ENCODE measurements at places on chromosomes 3 and 15.
A peak's percentile ranks its signal among the peaks of the same experiment; 100 is the strongest.

DNA sequence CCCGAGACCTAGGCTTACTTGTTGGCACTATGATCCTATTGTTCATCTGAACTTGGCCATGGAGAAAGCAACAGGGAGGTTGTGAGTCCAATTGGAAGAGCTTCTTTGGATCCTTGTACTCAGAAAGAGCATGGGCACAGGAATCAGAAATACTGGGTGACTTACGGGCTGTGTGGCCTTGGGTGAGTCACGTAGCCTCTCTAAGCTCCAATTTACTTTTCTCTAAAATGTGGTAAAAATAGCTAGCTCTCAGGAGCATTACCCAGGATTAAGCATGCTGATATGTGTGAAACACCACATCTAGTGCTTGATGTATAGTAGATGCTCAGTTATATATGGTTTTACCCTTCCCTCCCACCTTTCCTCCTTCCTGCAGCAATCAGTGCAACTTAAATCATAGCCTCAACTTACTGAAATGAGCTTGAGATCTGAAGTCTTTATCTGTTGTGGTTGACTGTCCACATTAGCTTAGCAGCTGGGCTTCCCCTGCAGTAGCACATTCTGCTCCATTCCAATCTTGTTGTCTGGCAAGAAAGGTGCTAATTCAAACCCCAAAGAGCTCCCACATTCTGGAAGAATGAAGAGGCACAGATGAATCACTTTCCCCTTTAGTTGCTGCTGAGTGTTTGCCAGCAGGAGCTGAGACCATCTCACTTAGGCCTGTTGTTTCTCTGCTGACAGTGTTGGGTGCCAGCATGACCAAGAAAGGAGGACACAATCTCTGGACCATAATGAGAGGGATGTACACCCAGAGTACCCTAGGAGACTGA lies 299.1 kb upstream of the TRIM42 start:
- no peak for DNase-seq

DNA sequence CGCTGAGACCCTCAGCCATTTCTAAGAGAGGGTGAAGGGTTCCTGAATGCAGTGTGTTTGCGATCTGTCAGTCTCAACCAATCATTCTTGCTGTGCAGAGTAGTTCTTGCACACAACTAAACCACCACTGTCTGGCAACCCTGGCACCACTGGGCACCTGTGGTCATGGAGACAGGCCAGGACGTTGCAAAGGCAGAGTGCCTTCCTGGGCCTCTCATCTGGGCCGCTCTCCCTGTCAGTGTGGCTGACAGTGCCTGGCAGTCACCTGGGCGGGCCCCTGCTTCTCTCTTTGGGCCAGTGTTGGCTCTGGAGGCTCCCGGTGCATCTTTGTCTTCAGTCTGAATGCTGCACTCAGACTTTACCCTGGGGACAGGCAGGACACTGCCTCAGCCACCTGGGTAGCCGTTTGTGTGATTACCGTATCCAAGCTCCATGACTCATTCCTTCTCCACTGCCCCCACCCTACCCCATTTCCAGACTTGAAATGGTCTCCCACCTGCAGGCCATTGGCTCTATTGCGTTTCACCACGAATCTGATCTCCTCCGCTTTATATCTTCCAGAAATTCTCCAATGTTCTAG lies 104.6 kb upstream of the KLF13 start:
- DNase-seq, result no peak

DNA sequence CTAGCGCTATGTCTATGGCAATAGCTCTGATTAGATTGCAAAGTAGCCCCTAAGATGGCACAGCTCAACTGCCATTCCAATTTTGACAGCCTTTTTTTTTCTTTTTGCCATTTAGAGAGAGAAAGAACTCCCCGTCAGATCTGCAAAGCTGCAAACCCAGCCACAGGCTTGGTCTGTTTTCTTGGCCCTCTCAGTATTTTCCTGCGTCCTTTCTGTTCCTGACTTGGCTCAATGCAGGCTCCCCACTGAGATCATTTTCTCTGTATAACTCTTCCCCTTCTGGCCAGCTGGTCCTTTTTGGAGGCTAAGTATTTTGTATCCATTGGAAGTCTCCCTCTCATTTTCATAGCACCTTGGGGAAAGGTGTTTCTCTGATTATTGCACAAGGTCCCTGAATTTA lies 386.7 kb downstream of the UNC13C start:
- no peak for DNase-seq

- no peak for DNase-seq
Observed at GRCh38 chr15:38217788-38218609, 34.6 kb upstream of the SPRED1 start.

DNA sequence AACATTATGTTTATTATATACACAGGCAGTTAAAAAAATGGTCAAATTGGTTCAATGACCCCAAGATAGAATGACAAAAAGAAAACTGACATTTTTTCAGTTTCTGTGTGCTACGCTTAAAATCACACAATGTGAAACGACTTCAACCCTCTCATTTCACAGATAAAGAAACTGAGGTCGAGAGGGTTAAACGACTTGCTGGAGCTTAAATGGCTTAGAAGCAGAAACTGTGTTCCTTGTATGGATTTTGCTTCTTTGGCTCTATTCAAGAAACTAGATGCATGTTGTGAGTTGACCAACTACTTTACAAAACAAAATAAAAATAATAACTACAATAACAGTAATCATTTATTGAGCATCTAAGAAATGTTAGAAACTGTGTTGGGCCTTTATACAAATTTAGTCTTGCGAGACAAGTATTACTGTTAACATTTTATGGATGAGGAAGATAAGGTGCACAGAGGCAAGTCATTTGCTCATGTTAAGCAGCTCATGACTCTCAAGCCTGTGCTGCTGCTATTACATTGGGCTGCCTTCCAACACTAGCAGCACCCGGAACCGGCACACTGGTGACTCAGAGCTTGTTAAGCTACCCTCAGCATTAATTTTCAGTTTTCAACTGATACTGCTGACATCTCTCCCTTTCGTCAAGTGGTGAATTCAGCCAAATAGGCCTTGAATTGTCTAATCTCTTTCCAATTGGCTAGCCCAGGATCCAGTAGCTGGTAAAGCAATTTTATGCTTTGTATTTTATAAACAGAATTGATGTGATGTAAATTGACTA lies 487.6 kb downstream of the NAALADL2 start:
- DNase-seq, result no peak

GRCh38 chr15:25134546-25134945 lies 179.8 kb downstream of the SNRPN start:
- no peak for DNase-seq

DNA sequence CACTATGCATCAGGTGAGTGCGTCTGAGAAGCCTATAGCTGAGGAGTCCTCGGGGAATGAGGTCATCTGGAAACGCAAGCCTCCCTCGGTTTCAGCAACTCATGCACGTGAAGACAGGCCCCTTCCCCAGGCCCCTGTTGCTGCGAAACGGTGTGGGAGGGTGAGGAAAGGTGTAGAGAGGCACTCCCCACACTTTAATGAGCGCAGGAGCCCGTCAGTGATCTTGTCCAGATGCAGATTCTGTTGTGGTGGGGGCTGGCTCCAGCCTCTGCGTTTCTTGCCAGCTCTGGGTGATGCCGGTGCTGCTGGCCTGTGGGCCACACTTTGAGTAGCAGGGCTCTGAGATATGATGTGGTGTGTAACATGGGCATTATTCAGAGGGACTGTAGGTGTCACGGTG lies 38.6 kb upstream of the LACTB start:
- no peak for DNase-seq

GRCh38 chr3:156643729-156644389 lies 30.5 kb upstream of the TIPARP start:
- no peak for DNase-seq

DNA sequence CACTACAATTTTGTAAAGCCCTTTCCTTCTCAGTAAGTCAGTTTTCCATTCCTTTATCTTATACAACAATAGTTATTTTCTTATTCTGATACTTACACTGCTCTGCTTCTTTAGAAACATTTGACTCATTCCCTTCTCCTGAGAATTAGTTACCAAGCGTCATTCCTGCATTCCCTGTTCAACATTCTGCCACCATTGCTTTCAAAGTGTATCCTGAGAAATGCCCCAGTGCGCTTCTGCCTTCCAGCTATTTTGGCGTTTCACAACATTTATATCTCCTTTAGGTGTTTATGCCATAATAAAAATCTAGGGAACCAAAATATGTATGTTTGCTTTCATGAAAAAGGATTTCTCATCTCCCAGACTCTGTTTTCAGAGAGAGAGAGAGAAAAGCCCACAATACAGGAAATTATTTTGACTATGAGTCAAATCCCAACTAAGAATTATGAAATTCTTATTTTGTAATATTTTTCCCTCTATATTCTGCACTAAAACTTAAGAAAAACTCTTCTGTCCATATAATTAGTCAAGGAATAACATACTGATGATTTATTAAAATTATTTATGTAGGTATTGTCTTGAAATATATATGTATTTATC lies 118.2 kb upstream of the RAP2B start:
- no peak for DNase-seq

- DNase-seq, result no peak
Observed at GRCh38 chr15:79166311-79166955, 75.9 kb upstream of the RASGRF1 start.

- no peak for DNase-seq
Observed at GRCh38 chr15:80455668-80456442, 51.7 kb downstream of the ARNT2 start.

- no peak for DNase-seq
Observed at GRCh38 chr15:69128667-69129311, 31.6 kb upstream of the GLCE start.

GRCh38 chr3:170869645-170870593 lies at the start of gene RPL22L1:
TSS of gene RPL22L1 (minus strand) at chr3:170870195. CDS start at chr3:170870167, 28 bp downstream.
- DNase-seq, result peak; percentile 84

DNA sequence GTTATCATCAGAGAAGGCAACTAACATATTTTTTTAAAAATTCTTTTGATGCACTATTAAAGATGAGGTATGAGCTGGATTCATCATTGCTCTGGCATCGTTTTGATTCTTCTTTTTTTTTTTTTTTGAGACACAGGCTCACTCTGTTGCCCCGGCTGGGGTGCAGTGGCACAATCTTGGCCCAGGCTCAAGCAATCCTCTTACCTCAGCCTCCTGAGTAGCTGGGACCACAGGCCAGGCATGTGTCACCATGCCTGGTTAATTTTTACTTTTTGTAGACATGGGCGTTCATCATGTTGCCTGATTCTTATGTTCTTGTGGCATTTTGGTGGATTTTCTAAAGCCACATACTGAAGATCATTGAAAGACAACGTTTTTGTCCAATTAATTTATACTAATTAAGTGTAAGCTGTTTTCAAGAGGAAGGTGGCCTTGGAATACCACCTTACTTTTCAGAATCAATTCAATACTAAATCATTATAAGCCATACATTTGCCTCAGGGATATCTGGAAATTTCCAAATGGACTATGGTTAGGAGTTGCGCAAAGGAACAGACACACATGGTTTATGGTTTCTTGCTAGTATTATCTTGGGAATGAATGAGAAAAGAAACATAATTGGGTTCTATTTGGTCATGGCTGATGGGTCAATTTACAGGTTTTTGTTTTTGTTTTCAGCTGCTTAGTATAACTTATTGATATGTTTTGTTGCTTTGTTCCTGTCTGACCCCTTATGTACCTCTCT lies 22.8 kb downstream of the SLC28A2 start:
- DNase-seq, result no peak

- DNase-seq, result no peak
Observed at GRCh38 chr3:139204728-139205127, 139.1 kb upstream of the MRPS22 start.

GRCh38 chr3:76664816-76665215 lies 375.1 kb upstream of the ROBO2 start:
- DNase-seq, result no peak

DNA sequence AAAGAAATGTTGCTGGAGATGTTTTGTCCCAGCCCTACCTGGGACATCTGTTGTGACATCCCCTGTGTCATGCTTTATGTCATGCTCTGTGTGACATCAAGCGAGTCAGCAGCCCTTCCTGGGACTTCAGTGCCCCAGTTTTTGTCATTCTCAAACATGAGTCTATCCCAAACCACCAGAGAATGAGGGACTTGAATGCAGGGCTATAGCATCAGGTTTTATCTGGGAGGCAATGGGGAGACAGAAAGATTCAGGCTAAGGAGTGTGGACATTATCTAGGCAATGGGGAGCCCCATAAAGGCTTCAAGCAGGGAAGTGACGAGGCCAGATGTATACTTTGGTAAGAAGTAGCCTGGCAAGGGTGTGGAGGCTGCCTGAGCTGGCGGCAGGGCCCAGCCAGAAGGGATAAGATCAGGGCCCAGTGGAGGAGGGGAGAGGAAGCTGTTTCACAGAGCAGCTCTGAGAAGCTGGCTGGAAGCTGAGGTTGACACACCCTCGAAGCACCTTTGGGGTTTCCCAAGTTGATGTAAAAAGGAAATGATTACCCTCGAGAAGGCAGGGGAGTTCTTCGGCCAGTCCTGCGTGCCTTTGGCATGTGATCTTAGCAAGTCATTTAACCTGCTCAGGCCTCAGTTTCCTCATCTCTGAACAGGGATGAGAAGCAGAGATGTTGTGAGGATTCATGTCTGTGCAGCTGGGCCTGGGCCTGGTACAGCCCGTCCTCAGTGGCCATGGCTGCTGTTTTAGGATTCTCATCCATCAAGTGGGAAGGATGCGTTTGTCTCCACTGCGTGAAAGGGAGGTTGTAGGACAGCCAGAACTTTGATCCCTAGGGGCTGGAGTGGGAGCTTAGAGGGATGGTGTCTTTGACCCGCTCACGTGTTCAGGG lies 34.3 kb downstream of the IRAK2 start:
- no peak for DNase-seq

DNA sequence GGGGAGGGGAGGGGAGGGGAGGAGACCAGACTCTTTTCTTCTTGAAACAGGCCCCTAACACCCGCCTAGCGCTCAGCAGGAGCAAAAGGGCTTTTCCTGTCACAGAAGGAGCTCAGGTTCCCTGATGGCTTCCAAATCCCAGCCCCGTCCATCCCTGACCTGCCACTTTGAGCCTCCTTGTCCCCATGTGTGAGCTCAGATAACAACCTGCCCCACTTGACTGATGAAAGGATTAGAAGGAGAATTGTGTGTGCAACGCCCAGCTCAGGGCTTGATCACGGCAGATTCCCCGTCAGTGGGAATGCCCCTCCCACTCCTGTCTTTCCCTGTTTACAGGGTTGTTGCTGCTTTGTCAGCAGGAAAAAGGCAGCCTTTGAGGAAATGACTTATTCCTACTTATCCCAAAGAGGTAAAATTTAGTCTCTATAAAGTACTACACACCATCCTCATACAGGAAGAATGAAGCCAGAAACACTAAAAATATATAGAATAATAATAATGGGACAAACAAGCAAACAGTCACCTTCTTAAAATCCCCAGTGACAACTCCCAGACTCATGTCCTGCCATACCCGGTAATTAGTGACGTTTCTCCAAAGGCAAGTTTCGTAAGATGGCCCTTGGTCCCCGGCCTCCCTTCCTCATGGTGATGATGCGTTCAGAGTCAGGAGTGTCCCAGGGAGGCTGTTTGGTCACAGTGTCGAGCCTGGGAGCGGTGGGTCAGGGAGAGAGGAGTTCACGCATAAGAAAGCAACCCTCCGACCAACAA lies 6.1 kb upstream of the LRRC15 start:
- DNase-seq, result no peak

All from activated naive CD8-positive, alpha-beta T cell treated with anti-CD3 and anti-CD28 coated beads, Interleukin-2, amount 50 U/mL, for 16 hours (primary cell).